CD8-positive, alpha-beta memory T cell (primary cell): ENCODE measurements at places on chromosomes 13 and 19. TPM values are rescaled to one million over a fixed set of nuclear protein-coding genes. Genes with fewer than 3 reads are reported as not detected.

GRCh38 chr13:95254339-95254738, 46.9 kb downstream of the ABCC4 start:
- no peak overlapping the region for H3K27ac ChIP-seq
- no peaks in the 10 kb centered on the region for H3K4me1 ChIP-seq
- no peaks in the 10 kb centered on the region for H3K36me3 ChIP-seq
- no peaks in the 10 kb centered on the region for H3K27me3 ChIP-seq

GRCh38 chr13:98994080-98994479, 16.2 kb upstream of the DOCK9 start:
- H3K36me3 ChIP-seq: no peaks in the 10 kb centered on the region
- no peak overlapping the region for H3K27ac ChIP-seq
- no peaks in the 10 kb centered on the region for H3K27me3 ChIP-seq
- H3K4me1 ChIP-seq: peaks cover 50% of the 10 kb centered on the region

DNA sequence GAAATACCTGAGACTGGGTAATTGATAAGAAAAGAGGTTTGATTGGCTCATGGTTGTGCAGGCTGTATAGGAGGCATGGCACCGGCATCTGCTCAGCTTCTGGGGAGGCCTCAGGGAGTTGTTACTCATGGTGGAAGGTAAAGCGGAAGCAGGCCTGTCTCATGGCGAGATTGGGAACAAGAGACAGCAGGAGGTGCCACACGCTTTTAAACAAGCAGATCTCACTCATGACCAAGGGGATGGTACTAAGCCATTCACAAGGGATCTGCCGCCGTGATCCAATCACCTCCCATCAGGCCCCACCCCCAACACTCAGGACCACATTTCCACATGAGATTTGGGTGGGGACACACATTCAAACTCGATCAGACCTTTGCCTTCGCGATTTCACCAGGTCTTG, 86.2 kb downstream of the ANKRD10 start:
- no peak overlapping the region for H3K27ac ChIP-seq
- no peaks in the 10 kb centered on the region for H3K27me3 ChIP-seq
- no peak overlapping the region for H3K4me3 ChIP-seq
- H3K36me3 ChIP-seq: no peaks in the 10 kb centered on the region
- no peaks in the 10 kb centered on the region for H3K4me1 ChIP-seq

The PEAK3 gene
- not detected for total RNA-seq

The VAV1 gene
- total RNA-seq: 51.9 TPM

- no peak overlapping the region for H3K27ac ChIP-seq
- no peaks in the 10 kb centered on the region for H3K27me3 ChIP-seq
- no peaks in the 10 kb centered on the region for H3K4me1 ChIP-seq
- no peak overlapping the region for H3K4me3 ChIP-seq
- DNase-seq: no peak
These were observed 14.2 kb upstream of the PDX1 start for GRCh38 chr13:27905650-27906049.

DNA sequence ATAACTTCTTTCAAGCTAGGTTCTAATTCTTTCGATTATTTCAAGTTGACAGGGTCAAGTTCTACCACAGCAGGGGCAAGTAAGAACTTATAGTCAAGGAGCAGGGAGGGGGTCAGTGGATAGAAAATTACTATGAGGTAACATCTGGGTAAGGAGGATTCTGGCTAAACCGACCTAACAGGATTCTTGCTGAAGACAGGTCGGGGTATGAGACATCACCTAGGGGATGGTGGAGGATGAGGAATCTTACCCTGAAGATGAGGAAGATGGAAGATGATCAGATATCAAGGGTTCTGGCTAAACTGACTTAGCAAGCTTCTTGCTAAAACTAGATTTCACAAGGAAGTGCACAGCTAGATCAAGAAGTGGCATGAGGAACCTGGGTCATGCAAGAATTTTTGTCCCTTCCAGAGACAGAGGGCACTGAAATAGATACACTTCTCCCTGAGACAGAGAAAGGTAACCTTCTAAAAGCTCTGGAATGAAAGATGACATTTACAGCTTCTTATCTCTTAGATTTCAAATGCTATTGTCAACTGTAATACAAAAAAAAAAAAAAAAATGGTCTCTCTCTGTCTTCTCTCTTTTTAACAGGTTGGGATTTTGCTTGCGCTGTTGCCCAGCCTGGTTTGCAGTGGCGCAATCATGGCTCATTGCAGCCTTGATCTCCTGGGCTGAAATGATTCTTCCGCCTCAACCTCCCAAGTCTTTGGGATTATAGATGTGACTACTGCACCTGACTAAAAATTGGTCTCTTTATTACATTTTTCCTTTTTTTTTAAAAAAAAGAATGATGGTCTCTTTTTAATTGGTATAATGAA, 9.6 kb upstream of the METTL21C start:
- no peaks in the 10 kb centered on the region for H3K36me3 ChIP-seq
- H3K27me3 ChIP-seq: no peaks in the 10 kb centered on the region
- no peaks in the 10 kb centered on the region for H3K4me1 ChIP-seq
- H3K4me3 ChIP-seq: no peak overlapping the region

The FREM2 gene
- not detected for total RNA-seq

The GNA15 gene
- total RNA-seq: 3.9 TPM

The CLEC11A gene
- total RNA-seq: 0.31 TPM

DNA sequence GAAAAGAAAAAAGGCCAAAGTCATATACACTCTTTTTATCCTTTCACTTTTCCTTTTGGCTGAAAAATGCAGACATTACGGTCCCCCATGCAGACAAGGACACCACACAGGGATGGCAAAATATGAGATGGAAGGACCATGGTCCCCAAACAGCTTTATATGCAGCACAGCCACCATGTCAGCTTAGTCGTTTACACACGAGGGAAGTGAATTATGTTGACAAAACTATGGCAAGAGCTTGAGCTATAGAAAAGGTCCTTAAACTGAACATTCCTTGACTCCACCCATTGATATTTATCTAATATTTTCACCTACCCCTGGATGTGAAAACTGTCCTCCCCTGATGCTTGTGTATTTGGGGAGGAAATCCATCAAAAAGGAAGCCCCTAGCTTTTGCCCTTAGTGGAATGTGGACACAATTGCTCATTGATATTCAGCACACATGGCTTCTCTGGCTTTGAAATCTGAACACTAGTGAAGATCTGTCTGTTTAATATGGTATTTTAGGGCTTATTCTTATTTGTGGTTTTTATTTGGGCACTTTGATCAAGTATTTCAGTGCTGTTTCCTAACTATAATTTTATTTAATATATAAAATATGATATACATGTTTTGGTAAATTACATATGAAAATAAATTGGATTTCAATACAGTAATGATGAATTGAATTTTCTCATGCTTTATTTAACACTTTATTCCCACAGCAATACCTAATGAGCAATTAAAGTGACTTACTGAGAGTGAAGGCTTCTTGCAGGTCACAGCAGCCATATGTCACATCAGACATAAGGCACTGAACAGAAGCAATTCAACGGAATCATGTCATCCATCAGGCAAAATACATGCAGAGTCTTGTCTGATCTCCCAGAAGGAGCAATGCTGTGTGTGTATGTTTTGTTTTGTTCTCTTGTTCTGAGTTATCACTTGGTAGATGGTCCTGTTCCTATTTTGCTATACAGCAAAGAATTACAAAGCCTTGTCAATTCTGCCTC, 6.8 kb upstream of the GTF2F2 start:
- no peak overlapping the region for H3K4me3 ChIP-seq
- peaks cover 3% of the 10 kb centered on the region for H3K27me3 ChIP-seq
- no peak overlapping the region for H3K27ac ChIP-seq
- no peaks in the 10 kb centered on the region for H3K36me3 ChIP-seq

GRCh38 chr19:535017-535835, 3.7 kb downstream of the CDC34 start:
- H3K36me3 ChIP-seq: peaks cover 5% of the 10 kb centered on the region
- no peak for DNase-seq
- H3K27me3 ChIP-seq: no peaks in the 10 kb centered on the region
- no peak overlapping the region for H3K27ac ChIP-seq

The AKT2 gene
- total RNA-seq: 132 TPM

The RNF113B gene
- not detected for total RNA-seq

GRCh38 chr13:98068521-98068920, 74.4 kb upstream of the FARP1 start:
- no peaks in the 10 kb centered on the region for H3K4me1 ChIP-seq
- no peaks in the 10 kb centered on the region for H3K27me3 ChIP-seq
- H3K27ac ChIP-seq: no peak overlapping the region
- H3K36me3 ChIP-seq: no peaks in the 10 kb centered on the region
- H3K4me3 ChIP-seq: no peak overlapping the region
- DNase-seq: no peak

The TTC9B gene
- total RNA-seq: not detected

GRCh38 chr13:36134632-36135031, 3.5 kb upstream of the DCLK1 start:
- no peaks in the 10 kb centered on the region for H3K27me3 ChIP-seq
- no peak for DNase-seq
- no peaks in the 10 kb centered on the region for H3K36me3 ChIP-seq

The CPB2 gene
- not detected for total RNA-seq

GRCh38 chr19:12676384-12676792, 5.3 kb downstream of the DHPS start:
- H3K36me3 ChIP-seq: peaks cover 55% of the 10 kb centered on the region
- H3K27ac ChIP-seq: no peak overlapping the region
- DNase-seq: peak; percentile 87

GRCh38 chr19:7955696-7956095, 12.2 kb upstream of the TIMM44 start:
- H3K36me3 ChIP-seq: no peaks in the 10 kb centered on the region
- no peaks in the 10 kb centered on the region for H3K4me1 ChIP-seq
- H3K4me3 ChIP-seq: no peak overlapping the region

DNA sequence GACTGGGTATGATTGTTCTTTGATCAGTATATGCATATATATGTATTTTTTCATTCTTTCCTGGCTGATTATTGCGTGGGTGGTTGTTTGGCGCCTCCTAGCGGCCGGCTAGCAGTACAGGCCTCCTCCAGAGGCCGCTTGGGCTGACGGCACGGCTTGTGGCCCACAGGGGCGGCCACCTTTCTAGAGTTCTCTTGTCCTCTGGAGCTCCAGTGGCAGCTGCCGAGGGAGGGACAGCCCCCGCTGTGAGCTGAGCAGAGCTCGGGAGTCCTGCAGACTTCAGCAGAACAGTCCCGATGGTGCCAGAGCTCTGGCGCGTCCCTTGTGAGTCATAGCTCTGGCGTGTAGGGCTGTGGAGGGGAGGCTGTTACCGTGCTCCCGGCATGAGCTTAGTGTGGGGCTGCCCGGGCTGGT, 22.5 kb upstream of the ZNF429 start:
- H3K27me3 ChIP-seq: no peaks in the 10 kb centered on the region
- peak; percentile 54 for DNase-seq
- H3K4me3 ChIP-seq: no peak overlapping the region

DNA sequence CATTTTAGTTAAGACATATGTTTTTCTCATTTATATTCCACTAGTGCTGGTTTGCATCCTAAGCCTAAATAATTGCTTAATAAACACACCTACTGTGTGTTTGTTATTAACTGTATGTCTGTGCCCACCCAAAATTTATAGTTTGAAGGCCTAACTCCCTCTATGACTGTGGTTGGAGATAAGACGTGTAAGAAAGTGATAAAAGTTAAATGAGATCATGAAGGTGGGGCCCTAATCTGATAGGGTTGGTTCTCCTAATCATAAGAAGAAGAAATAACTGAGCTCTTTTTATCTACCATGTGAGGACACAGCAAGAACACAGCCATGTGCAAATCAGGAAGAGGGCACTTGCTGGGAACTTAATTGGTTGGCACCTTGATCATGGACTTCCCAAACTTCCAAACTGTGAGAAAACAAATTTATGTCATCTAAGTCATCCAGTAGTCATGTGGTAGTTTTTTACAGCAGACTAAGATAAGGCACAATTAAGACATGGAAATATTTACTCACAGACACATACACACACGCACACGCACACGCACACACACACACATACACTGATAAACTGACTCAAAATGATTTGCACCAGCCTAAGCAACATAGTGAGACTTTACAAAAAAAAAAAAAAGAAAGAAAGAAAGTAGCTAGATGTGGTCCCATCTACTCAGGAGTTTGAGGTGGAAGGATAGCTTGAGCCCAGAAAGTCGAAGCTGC, 662.1 kb downstream of the PCDH9 start:
- H3K4me3 ChIP-seq: no peak overlapping the region
- H3K27me3 ChIP-seq: no peaks in the 10 kb centered on the region
- H3K27ac ChIP-seq: no peak overlapping the region
- DNase-seq: no peak
- H3K36me3 ChIP-seq: no peaks in the 10 kb centered on the region
- no peaks in the 10 kb centered on the region for H3K4me1 ChIP-seq
